Activated CD4-positive, alpha-beta T cell treated with anti-CD3 and anti-CD28 coated beads, Interleukin-2, Interleukin-4, amounts not matched to agents 100 ng/mL and 50 ng/mL, durations not matched to agents 16 hours and 8 hours (primary cell): ENCODE measurements at places on chromosomes 7 and 10.

GRCh38 chr7:23136216-23136615 is 30.6 kb downstream of the KLHL7 start:
- no peak for DNase-seq

DNA sequence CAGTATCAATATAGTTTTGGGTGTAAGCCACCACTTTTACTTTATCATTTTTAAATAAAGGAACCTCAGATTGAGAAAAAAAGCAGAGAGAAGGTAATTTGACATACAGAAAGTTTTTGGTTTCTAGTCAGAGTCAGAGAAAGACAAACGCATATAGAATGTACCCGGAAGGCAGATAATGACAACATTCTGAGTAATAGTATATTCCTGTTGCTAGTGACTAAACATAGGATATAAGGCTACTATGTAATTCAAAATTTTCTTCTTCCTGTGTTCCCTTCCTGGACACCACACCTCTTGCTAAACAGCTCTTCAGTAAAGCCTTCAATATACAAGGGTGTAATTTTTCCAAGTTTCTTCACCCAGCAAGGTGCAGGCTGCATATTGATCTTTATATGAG is 597.6 kb downstream of the PCDH15 start:
- no peak for DNase-seq

- peak; percentile 71 for DNase-seq
Measured at GRCh38 chr10:50497758-50498157, 126.0 kb downstream of the SGMS1 start.

- DNase-seq, result no peak
Measured at GRCh38 chr10:111370101-111370500, 293.3 kb downstream of the ADRA2A start.

GRCh38 chr7:24476227-24476626 is 97.0 kb upstream of the PALS2 start:
- no peak for DNase-seq

DNA sequence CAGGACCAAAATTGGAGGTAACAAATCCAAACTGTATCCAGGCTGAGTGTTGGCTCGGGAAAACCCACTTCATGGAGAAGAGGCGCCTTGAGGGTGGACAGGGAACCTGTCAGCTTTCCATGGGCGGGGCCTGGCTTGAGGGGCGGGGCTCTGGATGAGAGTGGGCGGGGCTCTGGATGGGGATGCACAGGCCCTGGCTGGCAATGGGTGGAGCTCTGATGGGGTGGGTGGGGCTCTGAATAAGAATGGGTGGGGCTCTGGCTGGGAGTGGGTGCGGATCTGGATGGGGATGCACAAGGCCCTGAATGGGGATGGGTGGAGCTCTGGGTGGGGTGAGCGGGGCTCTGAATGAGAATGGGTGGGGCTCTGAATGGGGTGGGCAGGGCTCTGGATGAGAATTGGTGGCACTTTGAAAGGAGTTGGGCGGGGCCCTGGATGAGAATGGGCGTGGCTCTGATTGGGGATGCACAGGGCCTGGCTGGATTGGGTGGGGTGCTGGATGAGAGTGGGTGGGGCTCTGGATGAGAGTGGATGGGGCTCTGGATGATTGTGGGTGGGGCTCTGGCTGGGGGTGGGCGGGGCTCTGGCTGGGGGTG is 96.6 kb upstream of the NPTX2 start:
- DNase-seq, result no peak

DNA sequence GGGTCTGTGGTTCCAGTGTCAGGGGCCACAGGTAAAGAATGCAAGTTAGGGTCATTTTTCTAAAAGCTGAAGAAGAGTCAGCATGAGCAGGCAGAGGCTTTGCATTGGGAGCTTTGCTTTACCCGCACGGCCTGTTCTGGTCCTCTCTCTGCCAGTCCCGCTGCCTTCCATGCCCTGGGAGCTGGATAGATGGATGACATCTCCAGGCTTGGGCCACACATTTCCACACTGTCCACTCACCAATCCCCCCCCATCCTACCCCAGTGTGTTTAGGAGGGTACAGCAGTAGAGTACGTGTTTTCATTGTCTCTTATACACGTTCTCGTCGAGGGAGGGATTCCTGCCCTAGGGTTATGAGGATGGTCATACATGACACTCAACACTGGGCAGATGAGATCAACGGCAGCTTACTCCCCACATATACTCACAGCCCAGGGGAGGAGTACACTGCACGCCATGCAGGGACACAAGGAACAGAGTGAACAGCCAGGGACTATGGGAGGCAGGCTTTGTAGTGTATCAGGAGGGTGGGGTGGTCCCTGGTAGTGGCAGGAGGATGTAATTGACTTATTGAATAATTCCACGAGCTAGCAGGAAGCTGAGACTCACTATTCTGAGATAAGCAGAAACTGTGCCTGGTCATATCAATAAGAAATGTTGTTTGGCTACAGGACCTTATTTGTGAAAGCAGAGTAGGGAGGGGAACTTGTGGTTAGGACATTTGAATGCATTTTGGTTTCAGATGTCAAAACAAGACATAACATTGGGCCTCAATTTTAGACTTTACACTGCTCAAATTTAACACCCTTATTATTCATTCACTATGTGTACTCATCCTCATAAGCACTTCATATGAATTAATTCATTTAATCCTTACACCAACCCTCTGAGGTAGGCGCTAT is 36.6 kb downstream of the PLPP4 start:
- no peak for DNase-seq

DNA sequence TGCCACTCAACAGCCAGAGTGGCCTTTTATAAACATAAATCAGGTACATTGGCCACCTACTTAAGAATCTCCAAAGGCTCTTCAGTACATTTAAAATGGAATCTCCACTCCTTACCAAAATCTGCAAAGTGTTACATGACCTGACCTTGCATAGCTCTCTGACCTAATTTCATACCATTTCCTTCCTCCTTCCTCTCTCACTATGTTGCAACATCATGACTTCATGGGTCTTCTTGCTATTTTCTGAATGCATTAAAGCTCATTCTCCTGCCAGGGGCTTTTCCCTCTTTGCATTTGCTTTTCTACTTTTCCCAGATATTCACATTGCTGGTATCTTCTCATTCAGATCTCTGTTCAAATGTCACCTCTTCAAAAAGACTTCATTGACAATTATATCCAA is 22.1 kb upstream of the PPP1R17 start:
- DNase-seq, result no peak

GRCh38 chr10:7119325-7120015 is 291.4 kb downstream of the SFMBT2 start:
- no peak for DNase-seq

DNA sequence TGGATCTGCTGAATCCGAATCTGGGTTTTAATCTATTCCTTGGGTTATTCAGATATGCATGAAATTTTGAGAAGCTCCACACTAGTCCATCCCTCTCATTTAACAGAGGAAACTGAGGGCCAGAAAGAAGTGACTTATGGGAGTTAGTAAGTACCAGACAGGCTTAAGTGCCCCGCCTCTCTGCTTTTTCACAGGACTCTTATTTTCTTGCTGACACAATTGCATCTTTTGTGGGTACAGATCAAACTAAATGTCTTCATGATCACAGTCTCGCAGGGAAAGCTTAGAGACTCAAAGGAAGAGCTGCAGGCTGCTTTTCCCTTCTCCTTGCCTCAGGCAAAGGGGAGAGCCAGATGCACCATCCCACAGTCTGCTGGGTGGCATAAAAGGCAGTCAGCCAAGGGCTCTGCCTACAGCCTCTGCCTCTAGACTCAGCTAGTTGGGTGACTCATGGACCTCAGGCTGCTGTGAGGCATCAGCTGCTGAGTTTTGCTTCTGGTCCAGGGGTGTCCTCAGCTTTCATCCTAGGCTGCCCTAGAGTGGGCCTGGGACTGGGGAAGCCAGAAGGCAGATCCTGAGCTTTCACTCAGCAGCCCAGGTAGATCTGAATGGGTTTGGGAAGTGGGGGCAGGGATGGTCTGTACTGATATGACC is 11.6 kb downstream of the GOLGA7B start:
- DNase-seq, result no peak

DNA sequence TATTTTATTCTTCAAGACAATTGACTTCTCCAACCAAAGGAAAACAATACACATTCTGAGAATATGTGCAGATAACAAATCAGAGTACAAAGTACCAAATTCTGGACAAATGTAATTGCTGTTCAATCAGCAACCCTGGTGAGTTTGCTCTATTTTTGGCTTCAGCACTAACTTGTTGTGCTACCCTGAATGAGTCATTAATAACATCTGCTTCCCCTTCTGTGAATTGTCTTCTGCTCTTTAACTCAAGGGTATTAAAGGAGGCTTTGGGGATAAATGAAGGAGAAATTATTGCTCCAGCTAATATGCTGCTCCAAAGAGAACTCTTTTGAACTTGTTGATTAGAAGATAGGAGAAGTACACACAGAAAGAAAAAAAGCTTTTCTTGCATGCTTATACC is 459.3 kb downstream of the HTR7 start:
- DNase-seq, result no peak

DNA sequence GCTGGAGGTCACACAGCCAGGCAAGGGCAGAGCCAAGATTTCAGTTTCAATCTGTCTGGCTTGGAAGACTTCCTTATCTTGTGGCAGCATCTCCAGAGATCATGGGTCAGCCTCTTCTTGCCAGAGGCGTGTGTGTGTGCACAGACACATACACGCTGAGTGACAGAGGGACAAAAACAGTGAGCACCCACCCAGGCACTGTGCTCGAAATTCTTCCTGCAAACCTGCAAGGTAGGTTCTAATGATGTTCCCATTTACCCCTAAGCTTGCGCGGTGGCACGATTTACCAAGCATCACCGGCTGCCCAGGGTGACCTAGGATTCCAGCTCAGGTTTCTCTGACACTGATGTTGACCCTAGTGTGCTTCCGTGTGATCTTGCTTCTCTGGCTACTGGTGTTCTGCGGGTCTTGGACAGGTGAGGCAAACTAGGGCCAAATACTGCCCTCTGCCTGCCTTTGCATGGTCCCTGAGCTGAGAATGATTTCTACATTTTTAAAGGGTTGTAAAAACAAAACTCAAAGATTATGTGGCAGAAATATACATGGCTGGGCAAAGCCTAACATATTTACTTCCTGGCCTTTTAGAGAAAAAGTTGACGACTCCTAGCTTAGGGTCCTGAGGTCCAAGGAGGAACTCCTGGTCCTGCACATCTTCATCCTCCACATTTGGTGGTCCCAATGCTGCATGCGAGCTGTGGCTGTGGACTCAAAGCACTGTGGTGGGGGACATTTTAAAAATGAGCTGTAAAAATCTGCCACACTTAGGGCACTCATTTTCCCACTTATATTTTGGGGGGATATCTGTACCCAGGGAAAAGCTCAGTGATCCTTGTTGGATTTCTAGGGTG is 268.5 kb downstream of the RPS24 start:
- no peak for DNase-seq

DNA sequence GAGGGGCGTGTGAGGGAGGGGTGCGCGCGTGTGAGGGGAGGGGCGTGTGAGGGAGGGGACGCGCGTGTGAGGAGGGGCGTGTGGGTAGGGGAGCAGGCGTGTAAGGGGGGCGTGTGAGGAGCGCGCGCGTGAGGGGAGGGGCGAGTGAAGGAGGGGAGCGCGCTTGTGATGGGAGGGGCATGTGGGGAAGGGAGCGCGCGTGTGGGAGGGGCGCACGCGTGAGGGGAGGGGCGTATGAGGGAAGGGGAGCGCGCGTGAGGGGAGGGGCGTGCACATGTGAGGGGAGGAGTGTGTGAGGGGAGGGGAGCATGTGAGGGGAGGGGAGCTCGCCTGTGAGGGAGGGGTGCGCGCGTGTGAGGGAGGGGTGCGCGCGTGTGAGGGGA is 19.1 kb downstream of the MXI1 start:
- DNase-seq, result peak; percentile 81

- no peak for DNase-seq
Measured at GRCh38 chr7:24406053-24406788, 122.2 kb downstream of the NPY start.

DNA sequence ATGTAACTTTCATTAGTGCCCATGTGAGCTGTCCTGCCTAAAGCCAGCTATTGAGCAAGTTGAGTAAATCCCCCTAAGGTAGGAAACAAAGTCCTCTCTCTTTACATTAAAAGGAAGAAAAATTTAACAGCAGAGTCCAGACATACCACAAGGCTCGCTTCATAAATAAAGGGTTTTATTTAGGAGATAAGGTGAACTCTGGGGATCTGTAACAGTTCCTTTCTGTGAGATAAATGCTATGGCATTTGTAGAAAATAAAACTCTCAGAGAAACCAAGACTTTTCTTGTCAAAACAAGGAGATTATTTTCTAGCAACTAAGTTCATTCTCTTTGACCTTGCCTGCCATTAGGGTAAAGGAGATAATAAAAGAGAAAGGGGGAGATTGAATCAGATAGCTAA is 32.3 kb upstream of the LYZL1 start:
- DNase-seq, result no peak

GRCh38 chr7:32588657-32589056 is 93.4 kb downstream of the AVL9 start:
- peak; percentile 71 for DNase-seq

- DNase-seq, result no peak
Measured at GRCh38 chr7:40747856-40748255, 613.1 kb downstream of the SUGCT start.

DNA sequence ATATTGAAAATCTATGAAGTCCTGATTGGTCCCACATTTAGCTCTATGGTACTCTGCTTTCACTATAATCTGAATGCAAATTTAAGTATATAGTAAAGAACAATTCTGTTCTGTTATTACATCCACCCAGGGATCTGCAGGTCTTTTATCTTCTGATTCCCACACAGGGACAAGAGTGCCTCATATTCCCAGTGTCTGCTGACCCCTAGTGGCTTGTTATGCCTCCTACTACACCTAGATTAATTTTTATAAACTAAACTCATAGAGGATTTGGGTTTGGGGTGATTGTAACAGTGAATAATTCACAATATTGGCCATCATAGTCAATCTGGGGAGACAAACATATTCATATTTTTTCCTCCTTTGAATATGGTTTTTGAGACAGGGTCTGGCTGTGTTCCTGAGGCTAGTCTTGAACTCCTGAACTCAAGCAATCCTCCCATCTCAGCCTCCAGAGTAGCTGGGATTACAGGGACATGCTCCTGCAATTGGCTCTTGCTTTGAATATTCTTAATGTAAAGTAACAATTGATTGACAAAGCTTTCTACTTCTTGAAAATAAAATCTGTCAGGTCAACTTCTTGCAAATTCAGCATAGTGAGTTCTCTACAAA is 282.1 kb downstream of the KCND2 start:
- DNase-seq, result peak; percentile 22

DNA sequence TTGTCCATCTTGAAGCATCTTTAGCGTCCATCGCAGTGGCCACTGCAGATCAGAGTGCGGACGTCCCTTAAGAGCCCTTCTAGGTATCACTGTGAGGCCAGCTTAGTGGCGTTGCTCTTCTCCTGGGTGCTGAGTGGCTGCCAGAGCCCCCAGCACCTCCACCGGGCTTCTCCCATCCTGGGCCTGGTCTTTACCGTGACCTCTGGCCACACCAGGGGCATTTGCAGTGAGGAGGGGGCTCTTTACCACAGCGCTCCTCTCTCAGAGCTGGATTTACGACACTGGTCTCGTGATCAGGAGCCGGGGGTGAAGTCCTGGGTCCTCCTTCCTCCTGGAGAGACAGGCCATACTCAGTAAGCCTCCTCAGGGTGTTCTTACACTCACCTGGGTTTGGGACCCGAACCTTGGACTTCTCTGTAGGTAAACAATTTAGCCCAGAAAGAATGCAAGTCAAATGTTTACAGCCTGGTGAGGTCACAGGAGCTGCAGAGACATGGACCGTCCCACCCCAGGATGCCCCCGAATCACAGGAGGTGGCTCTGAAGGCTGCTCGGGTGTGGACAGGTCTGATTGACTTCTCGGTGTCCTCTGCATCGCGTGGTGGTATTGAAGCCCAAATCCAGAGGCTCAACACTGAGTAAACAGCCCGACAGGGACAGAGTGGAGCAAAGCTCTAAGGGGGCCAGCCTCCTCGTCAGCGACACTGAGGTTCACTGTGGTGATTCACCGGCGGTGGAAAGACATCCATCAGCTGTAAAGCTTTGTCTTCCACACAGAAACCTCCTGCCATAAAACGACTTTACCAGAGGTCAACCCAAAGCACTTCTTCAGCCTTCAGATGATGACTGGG is 33.0 kb downstream of the JAKMIP3 start:
- DNase-seq, result no peak
